ENCODE measurements at places on chromosomes 6 and 20.

- DNase-seq = no peak
These were observed 35.2 kb downstream of the HLA-B start for GRCh38 chr6:31321820-31322219.

DNA sequence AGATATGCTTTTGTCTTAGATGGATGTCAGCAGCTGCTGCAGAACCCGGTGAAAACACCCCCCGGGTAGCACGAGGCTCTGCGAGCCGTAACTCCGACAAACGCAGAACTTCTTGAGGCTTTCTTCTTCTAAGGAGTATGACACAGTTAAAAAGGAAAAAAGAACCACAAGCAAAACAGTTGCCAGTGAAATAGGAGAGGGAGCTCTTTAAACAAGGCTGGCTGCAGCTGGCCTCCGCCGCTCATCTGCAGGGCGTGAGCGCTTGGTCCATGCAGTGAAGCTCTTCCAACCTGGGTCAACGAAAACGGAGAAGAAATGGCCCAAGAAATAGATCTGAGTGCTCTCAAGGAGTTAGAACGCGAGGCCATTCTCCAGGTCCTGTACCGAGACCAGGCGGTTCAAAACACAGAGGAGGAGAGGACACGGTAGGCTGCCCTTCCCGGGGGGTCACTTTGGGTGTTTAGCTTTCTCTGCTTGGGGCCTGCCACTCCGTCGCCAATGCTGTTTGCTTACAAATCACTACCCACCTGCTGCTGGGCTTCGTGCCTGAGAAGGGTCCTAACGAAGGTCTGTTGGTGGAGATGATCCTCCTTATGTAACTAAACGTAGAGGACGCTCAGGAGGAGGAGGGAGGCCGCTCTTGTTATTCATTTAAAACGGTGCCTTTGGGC, 13.2 kb downstream of the SYTL3 start:
- DNase-seq = no peak

DNA sequence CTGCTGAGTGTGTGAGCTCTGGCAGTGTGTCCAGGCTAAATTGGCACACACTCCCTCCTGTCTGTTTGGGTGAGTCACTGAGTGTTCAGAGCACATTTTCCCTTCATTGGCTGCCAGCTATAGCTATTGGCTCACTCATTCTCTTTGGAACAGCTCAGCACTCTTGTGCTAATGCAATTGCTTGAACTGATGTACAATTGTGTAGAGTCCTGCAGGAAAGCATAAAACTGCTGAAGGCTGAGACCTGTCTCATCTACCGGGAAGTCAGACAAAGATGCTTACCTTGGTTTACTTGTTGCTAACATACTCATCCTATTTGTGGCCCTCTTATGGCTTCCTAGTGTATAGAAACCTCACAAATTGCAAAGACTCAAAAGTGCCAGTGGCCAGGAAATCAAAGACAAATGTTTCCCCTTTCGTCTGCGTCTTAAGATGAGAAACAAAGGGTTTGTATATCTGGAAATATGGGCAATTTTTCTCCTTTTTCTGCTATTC, 351.0 kb downstream of the BCKDHB start:
- DNase-seq = no peak

- DNase-seq = no peak
These were observed 30.4 kb downstream of the HECA start for GRCh38 chr6:139165324-139165723.

DNA sequence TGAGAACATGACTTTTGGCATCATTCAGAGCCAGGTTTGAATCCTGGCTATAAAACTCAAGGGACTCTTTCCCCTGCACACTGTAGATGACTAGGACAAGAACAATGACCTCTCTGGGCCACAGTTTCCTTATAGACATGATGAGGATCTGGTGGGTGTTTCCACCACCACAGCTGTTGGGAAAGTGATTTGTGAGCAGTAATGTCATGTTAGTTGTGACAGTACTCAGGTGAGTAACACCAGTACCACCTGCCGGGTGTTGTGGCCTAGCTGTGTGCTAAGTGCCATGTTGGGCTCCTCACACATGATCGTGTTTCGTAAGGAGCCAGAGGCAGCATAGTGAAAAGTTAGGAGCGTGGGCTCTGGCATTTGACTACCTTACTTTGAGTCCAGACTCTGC, 24.1 kb downstream of the HM13 start:
- no peak for DNase-seq

DNA sequence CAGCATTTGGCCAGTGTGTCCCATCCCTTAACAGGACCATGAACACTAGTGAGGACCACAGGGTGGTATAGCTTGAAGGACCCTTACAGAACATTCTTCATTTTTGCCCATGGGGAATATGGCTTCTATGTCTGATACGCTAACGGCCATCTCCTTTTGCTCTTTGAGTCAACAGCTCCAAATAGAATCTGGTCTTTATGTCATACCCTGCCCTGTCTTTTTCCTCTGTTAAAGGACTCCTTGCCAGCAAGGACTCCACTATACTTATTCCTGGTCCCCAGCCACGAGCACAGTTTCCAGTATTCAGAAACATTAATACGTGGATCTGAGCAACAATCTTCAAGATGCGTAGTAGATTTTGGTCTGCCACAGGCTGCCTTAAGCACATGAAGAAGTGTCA, 22.5 kb downstream of the SERPINB1 start:
- no peak for DNase-seq

GRCh38 chr6:30453508-30454116, 35.7 kb upstream of the HLA-E start:
- peak; percentile 70 for DNase-seq

DNA sequence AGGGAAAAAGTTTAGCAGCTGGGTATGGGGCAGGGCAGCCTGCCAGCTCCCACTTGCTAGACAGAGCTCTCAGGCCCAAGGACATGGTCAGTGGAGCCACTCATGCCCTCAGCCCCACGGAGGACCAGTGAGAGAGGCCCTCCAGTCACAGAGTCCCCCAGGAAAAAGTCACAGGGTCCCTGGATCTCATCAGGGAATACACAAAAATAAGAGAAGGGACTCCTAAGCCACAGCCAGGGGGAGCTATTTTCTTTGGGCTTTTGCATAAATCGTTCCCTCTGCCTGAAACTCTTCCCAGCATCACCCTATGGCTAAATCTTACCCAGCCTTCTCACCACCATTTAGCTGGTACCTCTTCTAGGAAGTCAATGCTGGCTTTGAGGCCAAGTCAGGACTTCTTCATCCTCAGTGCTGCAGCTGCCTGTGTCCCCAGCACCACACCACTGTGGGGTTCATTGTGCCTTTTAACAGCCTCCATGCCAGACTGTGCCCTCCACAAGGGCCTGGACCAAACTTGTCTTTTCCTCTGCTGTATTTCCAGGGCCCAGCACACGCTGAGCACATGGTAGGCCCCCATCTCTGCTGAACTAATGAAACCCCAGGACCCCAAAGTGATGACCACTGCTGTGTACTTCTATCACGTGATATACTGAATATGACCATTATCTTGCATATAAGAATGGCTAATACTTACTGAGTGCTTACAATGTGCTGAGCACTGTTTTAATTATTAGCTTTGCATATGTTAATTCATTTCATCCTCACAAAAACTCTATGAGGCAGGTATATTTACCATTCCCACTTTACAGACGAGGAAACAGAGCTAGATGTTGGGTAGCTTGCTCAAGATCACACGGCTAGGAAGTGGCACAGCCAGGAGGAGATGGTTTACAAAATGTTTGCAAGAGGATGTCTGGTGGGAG, 2.0 kb downstream of the ZNF335 start:
- DNase-seq = no peak

GRCh38 chr6:166058064-166058739, 109.4 kb downstream of the TBXT start:
- DNase-seq = no peak

- no peak for DNase-seq
These were observed 169.9 kb downstream of the ADGB start for GRCh38 chr6:146768722-146769121.

GRCh38 chr20:9220874-9221547, 152.1 kb downstream of the PLCB4 start:
- no peak for DNase-seq

DNA sequence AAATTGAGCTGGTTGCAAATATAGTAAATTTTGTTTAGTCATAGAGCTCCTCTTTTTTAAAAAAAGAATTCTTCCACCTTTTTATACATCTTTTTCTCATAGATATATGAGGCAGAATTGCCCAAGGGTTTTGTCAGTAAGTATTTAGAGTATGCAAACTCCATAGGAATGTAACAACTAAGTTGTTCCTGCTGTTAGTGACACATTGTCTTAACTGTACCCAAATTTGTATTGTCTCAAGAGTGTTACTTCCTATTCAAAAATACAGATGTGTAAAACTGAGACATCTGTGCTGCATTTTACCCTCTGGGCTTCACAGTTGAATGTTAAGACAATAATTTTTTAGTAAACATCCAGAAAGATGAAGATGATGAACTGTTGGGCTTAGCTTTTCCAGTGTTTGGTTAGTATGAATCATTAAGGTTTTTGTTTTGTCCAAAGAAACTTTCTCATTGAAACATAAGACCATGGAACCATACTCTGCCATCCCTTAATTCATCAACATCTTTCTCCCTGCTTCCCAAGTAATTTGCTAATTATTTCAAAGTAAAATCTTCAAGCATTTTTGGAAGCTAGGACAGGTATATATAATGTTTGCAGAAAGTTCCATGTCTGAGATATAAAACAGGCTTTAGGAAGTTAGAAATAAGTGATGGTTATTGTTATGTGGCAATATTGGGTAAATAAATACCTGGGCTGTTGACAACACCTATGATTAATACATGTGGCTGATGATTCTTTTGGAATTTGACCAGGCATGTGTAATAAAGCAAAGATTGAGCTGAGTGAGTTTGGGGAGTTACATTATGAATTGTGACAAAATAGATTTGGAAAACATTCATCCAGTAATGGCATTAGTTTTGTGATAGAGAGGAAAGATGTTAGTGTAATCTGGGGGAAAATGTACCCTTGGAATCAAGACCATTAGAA, 11.2 kb downstream of the OGFRL1 start:
- no peak for DNase-seq

- DNase-seq = no peak
These were observed 26.9 kb downstream of the FIG4 start for GRCh38 chr6:109717971-109718370.

DNA sequence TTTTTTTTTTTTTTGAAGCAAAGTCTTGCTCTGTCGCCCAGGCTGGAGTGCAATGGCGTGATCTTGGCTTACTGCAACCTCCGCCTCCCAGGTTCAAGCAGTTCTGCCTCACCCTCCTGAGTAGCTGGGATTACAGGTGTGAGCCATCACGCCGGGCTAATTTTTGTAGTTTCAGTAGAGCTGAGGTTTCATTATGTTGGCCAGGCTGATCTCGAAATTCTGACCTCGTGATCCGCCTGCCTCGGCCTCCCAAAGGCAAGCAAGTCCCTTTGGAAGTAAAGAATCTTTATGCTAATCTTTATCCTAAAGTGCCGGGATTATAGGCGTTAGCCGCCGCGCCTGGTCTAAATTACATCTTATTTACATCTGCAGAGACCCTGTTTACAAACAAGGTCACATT, 1.5 kb downstream of the PSMG4 start:
- no peak for DNase-seq

GRCh38 chr20:18943542-18943941, 130.0 kb downstream of the SCP2D1 start:
- no peak for DNase-seq

DNA sequence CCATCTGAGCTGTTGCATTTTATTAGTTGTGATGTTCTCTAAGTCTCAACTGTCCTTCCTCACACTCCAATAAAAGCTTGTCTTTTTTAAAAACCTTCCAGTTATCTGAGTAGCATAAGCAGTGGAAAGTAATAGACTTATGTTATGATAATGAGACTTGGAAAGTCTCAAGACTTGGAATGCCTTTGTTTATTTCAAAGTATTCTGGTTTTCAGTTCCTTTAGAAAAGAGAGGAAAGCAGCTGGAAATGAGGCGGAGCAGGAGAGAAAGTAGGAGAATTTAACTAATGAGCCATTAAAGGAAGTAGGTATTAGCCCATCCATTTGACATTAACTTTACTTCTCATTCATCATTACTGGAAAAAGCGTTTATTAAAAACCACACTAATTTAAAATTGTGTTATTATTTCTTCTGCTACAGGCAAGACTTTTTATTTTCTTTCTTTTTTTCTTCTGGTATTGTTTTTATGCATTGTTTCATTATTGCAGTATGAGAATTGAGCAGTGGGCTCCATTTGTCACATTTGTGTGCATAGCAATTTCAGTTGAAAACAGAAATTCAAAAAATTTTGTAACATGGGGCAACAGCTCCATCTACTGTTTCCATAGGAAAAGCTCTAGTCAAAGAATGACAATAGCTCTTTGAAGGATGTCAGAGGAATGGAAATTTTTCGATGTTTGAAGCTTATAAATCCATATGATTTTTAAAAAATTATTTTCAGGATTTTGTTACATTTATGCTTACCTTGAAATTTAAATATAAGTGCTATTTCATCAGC, 194.8 kb downstream of the COL9A1 start:
- DNase-seq = no peak

- no peak for DNase-seq
These were observed 12.2 kb downstream of the TTLL2 start for GRCh38 chr6:167336844-167337630.

DNA sequence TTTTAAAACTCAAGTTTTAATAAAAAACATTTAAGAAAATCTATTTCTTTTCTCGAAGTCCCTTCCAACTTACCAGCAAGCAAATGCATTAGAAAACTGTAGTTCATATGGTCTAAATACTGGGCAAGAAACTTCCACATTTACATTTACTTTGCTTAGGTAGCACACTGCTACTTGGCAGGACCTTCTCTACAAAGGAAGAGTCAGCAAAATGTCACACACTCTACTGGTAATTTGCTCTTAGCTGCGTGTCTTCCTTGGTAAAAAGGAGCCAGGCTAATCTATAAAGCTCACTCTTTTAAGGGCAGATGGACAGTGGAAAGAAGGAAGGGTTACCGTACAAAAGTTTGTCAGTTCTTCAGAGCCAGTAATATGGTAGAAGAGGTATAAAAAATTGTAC, 45.7 kb downstream of the MAP3K7 start:
- DNase-seq = no peak

DNA sequence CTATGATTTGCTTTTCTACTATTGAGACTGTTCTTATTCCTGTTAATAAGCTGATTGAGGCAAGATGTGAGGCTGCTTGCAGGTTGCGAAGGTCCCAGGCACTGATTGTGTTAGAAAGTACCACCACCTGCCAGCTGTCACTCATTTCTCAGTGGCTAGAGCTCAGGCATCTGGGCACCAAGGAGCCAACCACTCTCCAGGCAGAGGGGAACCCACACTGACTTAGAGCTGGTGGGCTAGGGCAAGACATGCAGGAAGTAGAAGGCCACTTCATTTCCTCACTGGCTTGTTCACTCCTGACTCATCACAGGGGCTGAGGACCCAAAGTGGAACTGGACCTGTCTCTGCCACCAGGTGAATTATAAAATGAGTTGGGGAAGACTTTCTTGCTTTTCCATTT, 7.8 kb upstream of the DLL1 start:
- DNase-seq = no peak

- no peak for DNase-seq
These were observed 322.2 kb downstream of the PLCB1 start for GRCh38 chr20:8454137-8454712.

DNA sequence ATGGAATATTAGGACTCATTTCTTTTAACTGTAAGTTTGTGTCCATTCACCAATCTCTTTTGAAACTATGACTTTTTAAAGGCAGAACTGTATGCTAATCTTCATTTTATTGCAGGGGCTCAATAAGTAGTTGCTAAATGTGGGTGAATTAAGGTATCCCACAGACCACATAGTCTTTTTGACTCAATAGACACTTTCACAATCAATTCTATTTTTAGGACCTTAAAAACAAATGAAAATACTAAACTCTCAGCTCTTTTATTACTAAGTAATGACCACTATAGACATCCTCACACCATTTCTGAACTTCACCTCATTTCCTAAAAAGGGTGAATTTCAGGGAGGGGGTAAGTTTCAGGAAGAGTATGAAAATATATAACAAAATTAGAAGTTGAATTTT, 106.8 kb upstream of the BEND6 start:
- no peak for DNase-seq

All from stimulated activated CD4-positive, alpha-beta T cell treated with anti-CD3 and anti-CD28 coated beads, Interleukin-15, amount 100 ng/mL, for 1 hour (primary cell).